ENCODE measurements at places on chromosomes 1 and 21.

DNA sequence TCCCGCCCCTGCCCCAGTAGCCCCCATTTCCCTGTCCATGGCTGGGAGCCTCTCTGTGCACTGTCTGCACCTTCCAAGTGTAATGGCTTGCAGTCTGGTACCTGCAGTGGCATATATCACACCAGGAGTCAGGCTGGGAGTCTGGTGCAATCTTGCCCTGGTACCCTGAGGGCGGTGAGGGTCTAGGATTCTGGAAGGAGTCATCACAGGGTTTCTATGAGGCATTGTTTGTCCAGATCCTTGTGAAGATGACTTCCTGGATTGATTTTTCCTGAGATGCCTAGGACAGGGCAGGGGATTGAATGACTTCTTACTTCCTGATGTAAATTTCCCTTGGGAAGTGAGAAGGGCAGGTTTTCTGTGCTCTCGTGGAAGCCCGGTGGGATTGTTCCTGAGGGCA is 5.9 kb upstream of the PKP1 start:
- no peaks in the 10 kb centered on the region for H3K27me3 ChIP-seq
- DNase-seq: no peak
- H3K4me1 ChIP-seq: no peaks in the 10 kb centered on the region
- no peak overlapping the region for H3K27ac ChIP-seq
- no peaks in the 10 kb centered on the region for H3K36me3 ChIP-seq

GRCh38 chr1:180343921-180344769 is 114.1 kb downstream of the LHX4 start:
- H3K36me3 ChIP-seq: no peaks in the 10 kb centered on the region
- H3K27me3 ChIP-seq: no peaks in the 10 kb centered on the region
- DNase-seq: no peak
- no peak overlapping the region for H3K27ac ChIP-seq
- no peak overlapping the region for H3K4me3 ChIP-seq
- no peaks in the 10 kb centered on the region for H3K4me1 ChIP-seq

- no peak overlapping the region for H3K27ac ChIP-seq
- no peaks in the 10 kb centered on the region for H3K4me1 ChIP-seq
- no peaks in the 10 kb centered on the region for H3K27me3 ChIP-seq
Measured at GRCh38 chr1:162695687-162696086, 63.4 kb downstream of the DDR2 start.

DNA sequence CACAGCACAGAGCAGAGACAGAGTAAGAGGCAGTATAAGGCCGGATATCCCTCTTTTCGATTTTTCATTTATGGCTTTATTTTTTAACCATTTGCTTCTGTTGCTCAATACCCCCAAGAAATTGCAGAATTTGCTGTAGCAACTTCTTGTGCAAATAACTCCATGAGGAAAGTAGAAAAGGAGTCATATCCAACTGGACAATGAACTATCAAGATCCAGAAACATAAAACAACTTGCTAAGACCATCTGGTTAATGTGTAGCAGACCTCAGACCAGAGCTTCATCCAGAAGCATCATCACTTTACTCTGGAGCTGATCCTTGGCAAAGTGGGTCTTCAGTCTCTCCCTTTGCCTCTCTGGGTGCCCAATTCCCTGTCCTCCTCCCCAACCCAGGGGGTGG is 45.9 kb downstream of the ZNF697 start:
- H3K4me3 ChIP-seq: no peak overlapping the region
- no peaks in the 10 kb centered on the region for H3K27me3 ChIP-seq
- no peaks in the 10 kb centered on the region for H3K4me1 ChIP-seq
- DNase-seq: no peak
- H3K36me3 ChIP-seq: no peaks in the 10 kb centered on the region
- no peak overlapping the region for H3K27ac ChIP-seq

- no peaks in the 10 kb centered on the region for H3K4me1 ChIP-seq
- H3K27ac ChIP-seq: no peak overlapping the region
- H3K36me3 ChIP-seq: no peaks in the 10 kb centered on the region
- peaks cover 3% of the 10 kb centered on the region for H3K27me3 ChIP-seq
- no peak for DNase-seq
Measured at GRCh38 chr1:208347191-208347590, 103.0 kb upstream of the PLXNA2 start.
